Uterus (tissue), 4 donors: ENCODE measurements at places on chromosomes 2 and 18.

DNA sequence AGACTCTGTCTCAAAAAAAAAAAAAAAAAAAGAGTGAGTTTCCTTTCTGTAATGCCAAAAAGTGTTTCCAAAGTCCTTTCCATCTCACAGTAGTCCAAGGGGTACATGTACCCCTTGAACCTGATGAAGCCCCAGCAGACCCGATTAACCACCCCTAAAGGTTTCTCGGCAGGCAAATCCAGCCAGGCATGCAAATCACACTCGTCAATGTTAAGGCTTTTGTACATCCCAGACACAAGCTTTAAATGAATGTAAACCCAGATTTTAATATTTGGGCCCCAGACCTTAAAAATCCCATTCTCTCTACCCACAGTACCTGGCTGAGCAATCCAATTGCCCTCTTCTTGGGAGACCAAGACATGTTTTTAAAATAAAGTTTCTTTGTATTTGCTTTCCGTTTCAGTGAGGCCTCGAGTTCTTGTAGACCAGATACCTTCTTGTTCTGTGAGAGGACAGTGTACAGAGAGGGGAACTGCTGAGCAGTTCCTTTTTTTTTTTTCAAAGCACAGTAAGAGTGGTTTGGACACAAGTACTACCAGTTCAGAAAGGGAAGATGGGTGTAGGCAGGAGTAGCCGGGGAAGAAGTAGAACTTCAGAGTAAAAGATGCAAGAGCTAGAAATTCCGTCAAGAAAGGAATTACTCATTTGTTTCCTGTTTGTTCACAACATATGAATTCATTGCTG, at the start of gene NLRC4:
Gene NLRC4 (minus strand): TSS at position 465 of the 684 bp plus-strand sequence. CDS start 8,111 bp downstream, outside the sequence.
- H3K4me1 ChIP-seq, result no peaks in the 10 kb centered on the region
- H3K36me3 ChIP-seq, result no peaks in the 10 kb centered on the region
- no peaks in the 10 kb centered on the region for H3K27me3 ChIP-seq
- H3K4me3 ChIP-seq, result no peak within 1 kb of the TSS
- DNase-seq, result no peak

DNA sequence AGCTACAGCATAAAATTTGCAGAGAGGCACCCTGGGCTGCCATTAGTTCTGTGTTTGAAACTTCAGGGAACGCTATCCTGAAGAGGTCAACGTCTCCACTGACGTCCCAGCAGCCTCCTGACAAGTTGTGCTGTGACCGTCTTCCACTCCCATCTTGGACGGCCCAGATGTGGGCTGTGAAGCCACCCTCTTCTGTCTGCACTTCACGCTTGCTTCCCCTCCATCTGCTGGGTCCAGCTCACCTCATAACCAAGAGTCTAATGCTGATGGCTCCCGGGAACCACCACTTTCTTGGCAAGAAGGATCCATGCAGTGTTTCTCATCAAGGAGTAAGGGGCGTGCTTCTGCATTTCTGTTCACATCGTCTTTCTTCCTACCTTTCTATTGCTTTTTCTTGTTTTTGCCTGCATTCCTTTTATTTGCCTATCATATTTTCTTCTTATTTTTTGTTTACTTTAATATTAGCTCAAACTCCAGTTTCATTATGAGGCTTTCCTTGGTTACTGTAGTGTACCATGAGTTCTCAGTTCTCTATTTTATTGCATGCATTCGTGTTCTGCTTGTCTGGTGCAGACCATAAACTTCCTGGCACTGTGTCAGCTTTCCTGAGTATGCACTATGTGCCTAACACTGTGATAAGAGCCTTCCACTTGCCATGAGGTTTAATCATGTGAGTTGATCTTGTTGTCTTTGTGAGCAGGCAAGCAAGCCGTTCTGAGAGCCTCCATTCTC, 631.8 kb upstream of the RAB6C start:
- no peak for DNase-seq
- no peak overlapping the region for H3K4me3 ChIP-seq
- H3K4me1 ChIP-seq, result no peaks in the 10 kb centered on the region
- no peaks in the 10 kb centered on the region for H3K36me3 ChIP-seq
- H3K27me3 ChIP-seq, result no peaks in the 10 kb centered on the region

- H3K4me1 ChIP-seq, result no peaks in the 10 kb centered on the region
- H3K4me3 ChIP-seq, result no peak overlapping the region
- no peaks in the 10 kb centered on the region for H3K36me3 ChIP-seq
- H3K27me3 ChIP-seq, result no peaks in the 10 kb centered on the region
Observed at GRCh38 chr2:133674066-133674432, 105.8 kb upstream of the NCKAP5 start.

- H3K36me3 ChIP-seq, result no peaks in the 10 kb centered on the region
- DNase-seq, result no peak
- H3K27ac ChIP-seq, result no peak overlapping the region
- no peaks in the 10 kb centered on the region for H3K4me1 ChIP-seq
Observed at GRCh38 chr2:178441426-178441825, 9.5 kb downstream of the PRKRA start.

DNA sequence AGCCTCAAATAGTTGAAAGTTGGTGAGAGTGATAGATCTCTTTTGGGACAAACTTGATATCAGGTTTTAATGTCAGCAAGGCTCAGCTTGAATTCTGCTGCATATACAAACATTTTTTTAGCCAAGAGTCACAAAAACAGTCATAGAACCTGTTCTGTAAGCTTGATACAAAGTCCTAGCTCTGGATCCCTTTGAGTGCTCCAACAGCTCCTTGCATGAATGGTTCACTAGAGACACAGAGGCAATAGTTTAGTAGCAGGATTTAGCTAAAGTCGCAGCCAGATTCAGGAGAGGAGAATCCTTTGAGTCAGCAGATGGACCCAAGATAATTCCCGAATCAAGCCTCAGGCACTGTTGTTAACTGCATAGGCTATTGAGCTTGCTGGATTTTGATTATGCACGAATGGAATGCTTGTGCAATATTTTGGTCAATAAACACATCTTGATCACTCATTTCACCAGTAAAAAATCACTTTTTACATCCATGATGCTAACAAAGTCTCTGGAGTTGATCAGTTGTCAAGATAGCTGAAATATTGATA, 148.6 kb downstream of the KLHL14 start:
- H3K4me1 ChIP-seq, result no peaks in the 10 kb centered on the region
- DNase-seq, result no peak
- no peak overlapping the region for H3K27ac ChIP-seq
- no peaks in the 10 kb centered on the region for H3K27me3 ChIP-seq
- H3K36me3 ChIP-seq, result no peaks in the 10 kb centered on the region

GRCh38 chr2:191252699-191253098, 7.5 kb downstream of the MYO1B start:
- no peak overlapping the region for H3K27ac ChIP-seq
- no peak overlapping the region for H3K4me3 ChIP-seq
- H3K27me3 ChIP-seq, result no peaks in the 10 kb centered on the region
- no peak for DNase-seq

DNA sequence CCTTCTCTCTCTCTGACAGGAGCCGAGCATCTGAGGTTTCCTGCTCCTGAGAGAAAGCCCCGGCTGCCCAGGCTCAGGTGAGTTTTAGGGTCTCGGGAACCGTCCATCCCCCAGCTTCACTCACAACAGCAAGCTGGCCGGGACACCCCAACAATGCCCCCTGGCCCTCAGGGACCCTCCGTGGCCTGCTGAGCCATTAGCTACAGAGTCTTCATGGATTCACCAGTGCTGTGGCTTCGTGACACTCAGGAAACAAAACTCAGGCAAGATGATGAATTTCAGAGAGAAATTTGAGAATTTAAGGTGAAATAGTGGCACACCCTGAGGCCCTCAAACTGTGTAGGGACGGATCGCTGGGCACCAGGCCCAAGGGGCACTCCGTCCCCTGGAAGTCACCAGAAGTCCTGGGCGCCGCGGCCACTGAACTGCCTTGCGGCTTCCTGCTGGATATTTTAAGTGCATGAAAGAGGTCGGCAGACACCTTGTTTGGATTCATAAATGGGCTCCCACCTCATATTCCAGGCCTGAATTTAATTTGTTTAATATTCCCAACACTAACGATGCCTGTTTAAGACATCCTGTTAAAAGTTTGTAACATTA, 368.3 kb upstream of the SALL3 start:
- no peaks in the 10 kb centered on the region for H3K27me3 ChIP-seq
- no peaks in the 10 kb centered on the region for H3K36me3 ChIP-seq
- no peak overlapping the region for H3K27ac ChIP-seq
- no peak overlapping the region for H3K4me3 ChIP-seq
- DNase-seq, result no peak

GRCh38 chr2:157898591-157898996, 22.5 kb upstream of the ACVR1 start:
- DNase-seq, result peak; percentile 52
- H3K4me1 ChIP-seq, result no peaks in the 10 kb centered on the region
- H3K4me3 ChIP-seq, result no peak overlapping the region
- H3K27me3 ChIP-seq, result no peaks in the 10 kb centered on the region
- H3K27ac ChIP-seq, result peak overlapping the region; percentile 55
- no peaks in the 10 kb centered on the region for H3K36me3 ChIP-seq

- no peak for DNase-seq
- no peaks in the 10 kb centered on the region for H3K4me1 ChIP-seq
- H3K4me3 ChIP-seq, result no peak overlapping the region
- H3K36me3 ChIP-seq, result no peaks in the 10 kb centered on the region
Observed at GRCh38 chr2:219380926-219381325, 6.8 kb downstream of the DNPEP start.

DNA sequence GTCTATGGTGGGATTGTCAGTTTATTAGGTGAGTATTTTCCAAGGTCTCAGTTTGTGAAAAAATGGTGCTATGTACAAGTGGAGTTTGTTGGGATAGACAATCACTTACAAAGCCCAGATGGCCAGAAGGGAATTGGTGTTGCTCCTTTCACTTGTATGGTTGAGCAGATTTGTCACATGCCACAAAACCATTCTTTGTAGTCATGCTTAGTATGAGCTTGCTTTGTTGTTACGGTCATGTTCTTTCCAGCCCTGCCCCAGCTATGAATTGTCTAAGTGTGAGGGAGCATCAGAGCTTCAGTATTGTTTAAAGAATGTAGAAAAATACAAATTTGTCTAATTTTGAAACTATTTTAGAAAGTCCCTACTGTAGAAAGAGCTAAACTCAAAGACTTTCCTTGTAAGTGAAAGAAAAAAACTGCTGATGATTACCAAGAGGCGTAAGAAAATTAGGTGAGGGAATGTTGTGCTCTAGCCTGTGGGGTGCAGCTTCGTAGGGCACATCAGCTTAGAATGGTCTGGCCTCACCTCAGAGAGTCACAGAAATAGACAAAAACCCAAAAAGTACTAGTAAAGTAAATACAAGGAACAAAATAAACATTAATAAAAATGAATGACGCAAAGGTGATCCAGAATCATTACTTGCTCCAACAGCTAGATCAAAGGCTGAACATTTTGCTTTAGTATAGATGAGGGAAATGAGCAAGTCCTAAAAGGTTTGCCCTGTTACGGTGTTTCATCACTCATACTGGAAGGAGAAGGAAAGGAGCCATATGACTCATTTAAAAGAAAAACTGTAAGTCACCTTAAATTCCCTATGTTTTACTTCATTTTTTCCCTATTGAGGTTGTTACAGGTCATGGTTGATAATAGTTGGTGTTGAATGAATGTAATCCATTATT, 9.2 kb downstream of the TGIF1 start:
- no peak overlapping the region for H3K4me3 ChIP-seq
- DNase-seq, result no peak
- H3K27me3 ChIP-seq, result no peaks in the 10 kb centered on the region
- no peak overlapping the region for H3K27ac ChIP-seq

- no peaks in the 10 kb centered on the region for H3K27me3 ChIP-seq
- no peaks in the 10 kb centered on the region for H3K36me3 ChIP-seq
- no peak overlapping the region for H3K4me3 ChIP-seq
- no peak overlapping the region for H3K27ac ChIP-seq
- H3K4me1 ChIP-seq, result no peaks in the 10 kb centered on the region
Observed at GRCh38 chr2:101011152-101011551, 9.1 kb downstream of the RPL31 start.

DNA sequence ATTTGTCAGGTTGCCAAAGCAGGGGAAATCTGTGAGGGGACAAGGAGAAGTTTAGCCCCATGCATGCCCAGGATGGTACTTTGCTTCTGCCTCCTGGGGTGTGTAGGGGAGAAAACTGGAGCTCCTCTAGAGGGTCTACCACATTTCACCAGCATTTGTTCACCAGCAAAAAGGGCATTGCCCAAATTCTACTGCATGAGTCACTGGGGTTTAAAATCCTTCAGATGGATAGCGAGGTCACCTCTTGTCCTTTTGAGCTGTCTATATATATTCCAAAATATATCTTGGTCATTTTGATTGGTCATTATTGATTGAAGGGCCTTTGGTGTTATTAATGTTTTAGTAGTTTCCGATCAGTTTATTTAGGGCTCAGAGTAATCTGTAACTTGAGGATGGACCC, 18.7 kb downstream of the FHOD3 start:
- no peak overlapping the region for H3K4me3 ChIP-seq
- H3K4me1 ChIP-seq, result no peaks in the 10 kb centered on the region
- H3K27me3 ChIP-seq, result no peaks in the 10 kb centered on the region
